ENCODE measurements at places on chromosomes 4 and X.

DNA sequence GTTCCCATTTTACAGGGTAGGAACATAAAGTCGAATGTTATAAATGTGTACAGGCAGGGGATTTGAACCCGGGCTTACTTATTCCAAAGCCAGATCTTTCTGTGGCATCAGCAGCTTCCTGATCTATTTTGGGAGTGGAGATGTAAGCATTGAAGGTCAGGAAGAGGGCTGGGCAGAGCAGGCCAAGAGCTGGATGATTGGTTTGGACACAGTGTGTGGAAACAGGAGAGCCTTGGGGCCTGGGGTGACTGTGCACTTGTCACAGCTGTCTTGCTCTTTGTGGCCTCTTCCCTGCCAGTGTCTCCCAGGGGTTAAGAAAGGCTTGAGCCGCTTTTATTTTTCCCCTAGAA lies 127.9 kb upstream of the ENPP6 start:
- no peak for DNase-seq

GRCh38 chr4:180436361-180436760 lies 1806.8 kb upstream of the TENM3 start:
- no peak for DNase-seq

DNA sequence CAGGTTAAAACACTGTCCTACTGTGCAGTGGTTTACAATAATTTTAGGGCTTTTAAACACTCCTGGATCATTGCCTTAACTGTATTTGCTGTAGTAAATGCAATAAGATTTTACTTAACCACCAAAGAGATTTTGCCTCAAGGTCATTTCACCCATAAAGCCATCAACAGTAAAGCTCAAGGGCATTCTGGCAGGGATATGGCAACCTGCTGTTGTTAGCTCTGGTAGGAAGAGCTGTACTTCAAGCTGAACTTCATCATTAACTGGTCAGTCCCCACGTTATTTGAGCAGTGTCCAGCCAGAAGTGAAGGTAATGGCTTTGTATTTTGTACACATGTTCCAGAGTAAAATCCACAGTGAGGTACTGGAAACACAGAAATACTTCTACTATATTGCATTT lies 26.9 kb upstream of the MAOA start:
- no peak for DNase-seq

- no peak for DNase-seq
These were observed 30.0 kb downstream of the TLR2 start for GRCh38 chr4:153713866-153714646.

DNA sequence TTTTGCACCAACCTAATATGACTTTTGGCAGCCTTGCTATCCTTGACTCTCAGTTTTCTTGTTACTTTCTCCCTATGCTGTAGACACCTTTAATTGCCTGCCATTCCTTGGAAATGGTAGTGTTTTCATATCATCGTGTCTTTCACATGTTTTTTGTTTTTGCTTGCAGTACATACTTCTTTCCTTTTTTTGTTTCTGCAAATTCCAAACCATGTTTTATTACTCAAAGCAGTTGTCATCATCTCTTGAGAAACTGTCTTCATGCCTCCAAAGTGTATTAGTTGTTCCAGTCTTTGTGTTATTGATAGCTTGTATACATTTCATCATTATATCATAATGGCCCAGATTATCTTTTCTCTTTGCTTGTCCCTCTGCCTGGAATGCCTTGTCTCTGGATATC lies 57.1 kb downstream of the PDLIM5 start:
- no peak for DNase-seq

- no peak for DNase-seq
These were observed 223.1 kb upstream of the SLIT2 start for GRCh38 chr4:20028645-20029044.

GRCh38 chrX:40736170-40736505 lies 796 bp upstream of the MED14 start:
- DNase-seq: no peak

DNA sequence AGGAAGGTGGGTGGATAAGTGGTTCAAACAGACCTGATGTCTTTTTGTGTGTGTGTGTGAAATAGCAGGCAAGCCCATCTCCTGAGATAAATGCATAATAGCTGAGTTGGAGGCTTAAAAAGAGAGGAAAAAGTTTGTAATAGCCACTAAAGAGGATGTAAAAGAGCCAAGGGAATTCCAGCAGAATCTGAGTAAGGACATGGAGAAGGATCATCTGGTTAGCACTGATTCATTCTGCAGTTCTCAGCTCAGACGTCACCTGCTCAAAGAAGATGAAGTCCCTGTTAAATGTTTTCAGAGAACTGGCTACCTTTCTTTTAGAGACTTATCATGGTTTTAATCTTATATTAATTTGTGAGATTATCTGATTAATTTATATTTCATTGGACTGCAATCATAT lies 21.0 kb upstream of the IL13RA2 start:
- DNase-seq: no peak

DNA sequence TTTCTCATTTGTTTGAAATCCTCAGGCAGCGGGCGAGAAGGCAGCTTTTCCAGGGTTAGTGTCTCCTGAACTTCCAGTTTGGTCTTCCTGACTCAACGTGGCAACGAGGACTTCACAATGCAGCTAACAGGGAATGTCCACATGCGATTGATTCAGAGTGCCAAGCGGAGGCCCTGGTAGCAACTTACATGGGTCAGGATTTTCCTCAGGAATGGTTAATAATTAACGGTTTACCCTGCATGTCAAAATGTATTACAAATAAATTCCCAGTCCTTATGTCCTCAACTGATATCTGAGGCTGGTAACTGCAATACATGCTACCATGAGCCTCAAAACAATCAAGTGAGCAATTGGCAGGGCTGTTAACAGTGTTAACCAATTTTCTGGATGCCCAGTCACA lies 67.2 kb downstream of the MAP3K15 start:
- DNase-seq: no peak

GRCh38 chrX:111006116-111006515 lies 89.9 kb upstream of the PAK3 start:
- no peak for DNase-seq

GRCh38 chr4:112234952-112235609 lies 3.5 kb downstream of the AP1AR start:
- DNase-seq: peak; percentile 41

- DNase-seq: no peak
These were observed 54.4 kb downstream of the MCUB start for GRCh38 chr4:109614466-109614865.

DNA sequence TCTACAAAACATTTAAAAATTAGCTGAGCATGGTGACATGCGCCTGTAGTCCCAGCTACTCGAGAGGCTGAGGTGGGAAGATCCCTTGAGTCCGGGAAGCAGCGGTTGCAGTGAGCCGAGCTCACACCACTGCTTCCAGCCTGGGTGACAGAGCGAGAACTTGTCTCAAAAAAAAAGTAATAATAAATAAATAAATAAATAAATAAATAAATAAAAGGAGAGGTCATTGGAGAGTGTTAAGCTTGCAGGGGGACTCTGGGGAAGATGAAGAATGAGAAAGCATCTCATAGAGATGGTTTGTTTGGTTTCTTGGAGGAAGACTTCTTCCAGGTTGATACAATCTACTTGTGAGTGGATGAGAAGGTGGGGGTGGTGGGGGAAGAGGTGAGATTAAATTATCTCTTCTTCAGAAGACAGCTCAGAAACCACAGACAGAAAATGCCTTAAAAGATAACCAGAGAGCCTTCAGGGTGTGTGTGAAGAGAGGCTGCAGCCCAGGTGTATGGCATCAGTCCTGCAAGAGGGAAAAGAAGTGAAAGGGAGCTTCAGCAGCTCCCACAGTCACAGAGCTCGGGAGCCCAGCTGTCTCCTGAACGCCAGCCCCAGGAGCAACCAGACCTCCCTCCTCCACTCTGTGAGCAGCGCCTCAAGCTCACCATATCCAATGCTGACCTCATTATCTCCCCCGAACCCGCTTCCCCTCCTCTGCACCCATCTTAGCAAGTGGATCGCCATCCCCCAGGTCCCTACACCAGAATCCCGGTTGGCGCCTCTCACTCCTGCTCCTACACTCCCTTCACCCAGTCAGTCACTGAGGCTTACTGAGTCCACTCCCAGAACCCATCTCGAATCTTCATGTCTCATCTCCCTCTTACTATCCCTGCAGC lies 48.2 kb downstream of the RBM47 start:
- no peak for DNase-seq

GRCh38 chr4:125389713-125390112 lies 75.0 kb downstream of the FAT4 start:
- DNase-seq: no peak

DNA sequence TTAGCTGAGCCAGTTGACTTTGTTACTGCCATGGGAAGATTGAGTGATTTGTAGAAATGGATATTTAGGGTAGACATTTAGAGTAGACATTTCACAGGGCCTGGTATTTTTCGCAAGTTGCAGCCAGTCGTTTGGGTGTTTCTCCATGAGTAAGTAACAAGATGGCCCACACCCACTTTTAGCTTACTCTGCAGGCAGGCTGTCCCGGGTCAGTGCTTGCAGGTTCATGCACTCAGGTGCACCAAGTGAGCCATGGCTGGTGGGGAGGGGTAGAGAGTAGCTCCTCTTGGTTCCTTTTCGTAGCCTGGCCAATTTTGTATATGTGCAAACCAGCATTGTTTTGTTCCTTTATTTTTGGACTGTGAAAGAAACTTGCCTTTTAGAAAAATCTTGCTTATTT lies 145.6 kb downstream of the POLA1 start:
- no peak for DNase-seq

DNA sequence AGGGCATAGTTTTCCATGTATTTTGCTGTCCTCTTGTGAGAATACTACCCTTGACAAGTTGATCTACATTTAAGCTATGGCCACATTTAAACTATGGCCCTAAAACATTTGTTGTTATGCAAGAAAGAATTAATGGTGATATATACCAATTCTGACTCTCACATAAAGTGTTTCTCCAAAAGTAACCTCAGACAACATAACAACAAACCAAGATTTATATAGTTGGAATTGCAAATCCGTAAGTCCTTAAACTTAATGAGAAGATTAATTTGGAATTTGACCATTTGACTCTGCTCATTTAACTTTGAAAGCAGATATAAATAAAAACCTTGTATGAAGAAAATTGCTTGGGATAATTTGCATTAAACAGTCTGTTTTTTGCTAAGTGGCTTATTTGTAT lies 38.9 kb downstream of the RUFY3 start:
- no peak for DNase-seq

GRCh38 chr4:71518283-71518989 lies 179.6 kb downstream of the SLC4A4 start:
- DNase-seq: no peak

- no peak for DNase-seq
These were observed 570.3 kb downstream of the IQCM start for GRCh38 chr4:149245333-149245732.

GRCh38 chr4:7161721-7162214 lies 30.6 kb upstream of the SORCS2 start:
- no peak for DNase-seq

DNA sequence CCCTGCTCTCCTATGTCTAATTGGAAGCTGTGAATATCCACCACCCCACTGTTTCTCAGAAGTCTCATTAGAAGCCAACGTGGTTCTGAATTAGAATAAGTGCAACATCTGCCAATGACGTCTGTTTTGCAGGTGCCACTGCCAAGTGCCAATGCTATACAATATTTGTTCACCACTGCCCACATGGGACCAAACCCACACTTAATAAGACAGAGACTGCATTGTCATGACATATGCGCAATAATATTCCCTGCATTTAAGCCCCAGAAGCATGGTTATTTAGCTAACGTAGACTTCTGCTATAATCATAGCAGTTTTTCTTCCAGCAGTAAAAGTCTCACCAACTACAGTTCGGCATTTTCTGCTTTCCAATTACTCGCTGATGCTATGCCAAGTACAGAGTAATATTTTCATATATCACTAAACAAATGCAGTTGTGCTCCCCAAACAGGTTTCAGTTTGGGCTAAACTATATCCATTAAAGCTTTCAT lies 262.5 kb upstream of the PCDH18 start:
- DNase-seq: no peak

DNA sequence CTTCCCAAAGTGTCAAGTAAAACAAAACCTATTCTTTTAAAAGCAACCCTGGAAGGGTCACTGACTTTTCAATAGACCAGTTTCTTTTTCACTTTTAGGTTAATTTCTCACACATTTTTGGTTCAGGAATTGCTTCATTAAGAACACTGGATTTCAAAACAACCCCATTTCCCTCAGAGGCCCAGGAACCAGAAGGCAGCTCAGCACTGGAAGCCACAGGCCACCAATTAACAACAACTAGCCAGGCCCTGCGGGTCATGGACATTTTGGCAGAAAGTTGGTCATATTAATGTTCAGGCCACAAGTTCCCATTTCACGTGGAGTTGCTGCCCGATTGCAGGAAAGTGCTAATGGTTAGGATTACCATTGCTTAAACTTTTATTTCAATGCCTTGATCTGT lies 39.8 kb downstream of the HAND2 start:
- DNase-seq: no peak

GRCh38 chrX:63284659-63285058 lies 66.5 kb downstream of the SPIN4 start:
- no peak for DNase-seq

- no peak for DNase-seq
These were observed 46.7 kb downstream of the MAOB start for GRCh38 chrX:43835559-43835958.

DNA sequence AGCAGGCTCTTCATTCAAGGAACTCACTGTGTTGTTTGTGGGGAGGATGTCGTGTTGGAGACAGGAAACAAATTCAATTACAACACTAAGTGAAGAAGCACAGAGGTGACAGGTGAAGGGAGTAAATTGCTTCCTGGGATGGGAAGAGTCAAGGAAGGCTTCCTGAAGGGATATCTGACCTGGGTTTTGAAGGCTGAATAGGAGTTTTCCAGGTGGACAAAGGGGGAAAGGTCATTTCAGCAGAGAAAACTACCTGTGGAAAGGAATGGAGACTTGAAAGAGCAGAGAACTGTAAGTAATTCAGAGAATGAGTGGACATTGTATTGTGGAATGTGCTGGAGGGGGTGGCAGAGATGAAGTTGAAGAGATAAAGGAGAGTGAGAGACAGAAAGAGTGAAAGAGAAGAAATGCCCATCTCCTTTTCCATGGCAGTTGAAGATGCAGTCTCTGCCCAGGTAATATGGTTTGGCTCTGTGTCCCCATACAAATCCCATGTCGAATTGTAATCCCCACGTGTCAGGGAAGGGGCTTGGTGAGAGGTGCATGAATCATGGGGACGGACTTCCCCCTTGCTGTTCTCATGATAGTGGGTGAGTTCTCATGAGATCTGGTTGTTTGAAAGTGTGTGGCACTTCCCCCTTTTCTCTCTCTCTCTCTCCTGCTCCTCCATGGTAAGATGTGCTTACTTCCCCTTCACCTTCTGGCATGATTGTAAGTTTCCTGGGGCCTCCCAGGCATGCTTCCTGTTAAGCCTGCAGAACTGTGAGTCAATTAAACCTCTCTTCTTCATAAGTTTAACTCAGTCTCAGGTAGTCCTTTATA lies 205.7 kb upstream of the BCOR start:
- DNase-seq: no peak

All from activated CD4-positive, alpha-beta T cell treated with anti-CD3 and anti-CD28 coated beads for 24 hours (primary cell).